ENCODE measurements at places on chromosomes 7 and 10.

DNA sequence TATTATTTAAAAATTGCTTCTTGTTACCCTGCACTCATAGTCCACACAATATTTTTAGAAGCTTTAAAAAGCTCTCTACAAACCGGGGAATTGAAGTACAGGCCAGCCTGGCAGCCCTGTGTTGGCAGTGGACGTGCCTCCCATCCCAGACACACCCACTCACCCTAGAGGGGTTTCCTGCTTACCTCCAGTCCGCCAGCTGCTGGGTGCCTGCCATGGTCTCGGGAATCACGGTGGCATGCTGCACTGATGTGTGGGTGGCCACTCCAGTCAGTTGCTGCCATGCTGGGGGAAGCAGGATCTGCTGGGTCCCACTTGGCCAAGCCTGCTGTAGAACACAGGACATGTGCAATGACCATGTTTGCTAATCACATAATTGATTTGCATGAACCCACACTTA lies 80.4 kb downstream of the CLEC2L start:
- no peak for DNase-seq

- DNase-seq = no peak
These were observed 88.6 kb upstream of the PPP1R3A start for GRCh38 chr7:114007386-114007785.

DNA sequence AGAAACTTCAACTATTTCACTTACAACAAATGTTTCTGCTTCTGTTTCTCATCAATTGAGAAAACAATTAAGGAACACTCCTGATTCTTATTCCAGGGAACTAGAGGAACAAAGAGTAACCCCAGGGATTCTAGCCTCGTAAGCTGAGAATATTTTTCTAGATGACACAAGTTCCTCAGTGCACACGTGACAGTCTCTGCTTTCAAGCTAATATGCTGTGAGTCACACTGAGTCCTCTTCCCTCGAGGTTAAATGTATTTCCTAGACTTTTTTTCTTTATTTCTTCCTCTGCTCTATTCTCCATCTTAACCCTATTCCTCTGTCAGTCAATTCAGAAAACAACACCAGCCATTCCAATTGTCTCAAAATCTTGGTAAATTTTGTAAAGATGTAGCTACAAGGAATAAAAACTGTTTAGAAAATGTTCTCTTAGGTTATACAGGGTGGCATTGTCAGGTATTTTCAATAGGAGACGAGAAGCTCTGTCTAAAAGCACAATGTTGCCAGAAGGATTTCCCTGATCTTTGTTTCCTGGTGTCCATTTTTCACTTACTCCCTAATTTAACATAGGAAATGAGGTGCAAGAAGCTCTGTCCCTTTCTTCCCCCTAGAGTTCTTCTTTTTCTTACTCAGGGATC lies 5.8 kb upstream of the C1GALT1 start:
- no peak for DNase-seq

- DNase-seq = no peak
These were observed 28.1 kb upstream of the SLC26A4 start for GRCh38 chr7:107632492-107632865.

DNA sequence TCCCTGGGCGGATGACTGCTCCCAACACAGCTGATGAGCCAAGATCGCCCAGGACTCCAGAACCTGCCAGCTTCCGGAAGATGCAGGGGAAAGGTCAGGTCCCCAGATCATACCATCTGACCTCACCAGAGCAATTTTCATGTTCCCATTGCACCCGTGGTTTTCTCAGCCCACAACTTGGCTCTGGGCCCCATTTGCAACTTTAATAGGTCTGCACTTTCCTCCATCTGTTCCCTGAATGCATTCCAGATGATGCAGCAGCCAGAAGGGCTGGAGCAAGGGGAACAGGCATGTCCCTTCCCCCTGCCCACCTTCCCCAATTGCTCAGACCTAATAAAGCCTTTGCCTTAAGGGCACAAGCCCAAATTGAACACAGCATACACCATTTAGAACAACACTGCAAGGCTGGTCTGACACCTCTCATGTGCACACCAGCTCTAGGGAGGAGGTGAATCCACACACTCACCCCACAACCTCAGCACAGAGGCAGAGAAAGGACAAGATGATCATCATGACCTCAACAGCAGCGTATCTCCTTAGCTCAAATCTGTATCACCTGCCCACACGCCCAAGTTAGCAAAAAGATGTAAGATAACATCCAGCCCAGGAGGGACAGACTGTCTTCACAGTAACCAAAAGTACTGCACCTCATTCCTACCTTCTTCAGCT lies 87.5 kb downstream of the PLXNA4 start:
- DNase-seq = no peak

GRCh38 chr10:115657161-115657860 lies 564.1 kb downstream of the ATRNL1 start:
- DNase-seq = no peak

DNA sequence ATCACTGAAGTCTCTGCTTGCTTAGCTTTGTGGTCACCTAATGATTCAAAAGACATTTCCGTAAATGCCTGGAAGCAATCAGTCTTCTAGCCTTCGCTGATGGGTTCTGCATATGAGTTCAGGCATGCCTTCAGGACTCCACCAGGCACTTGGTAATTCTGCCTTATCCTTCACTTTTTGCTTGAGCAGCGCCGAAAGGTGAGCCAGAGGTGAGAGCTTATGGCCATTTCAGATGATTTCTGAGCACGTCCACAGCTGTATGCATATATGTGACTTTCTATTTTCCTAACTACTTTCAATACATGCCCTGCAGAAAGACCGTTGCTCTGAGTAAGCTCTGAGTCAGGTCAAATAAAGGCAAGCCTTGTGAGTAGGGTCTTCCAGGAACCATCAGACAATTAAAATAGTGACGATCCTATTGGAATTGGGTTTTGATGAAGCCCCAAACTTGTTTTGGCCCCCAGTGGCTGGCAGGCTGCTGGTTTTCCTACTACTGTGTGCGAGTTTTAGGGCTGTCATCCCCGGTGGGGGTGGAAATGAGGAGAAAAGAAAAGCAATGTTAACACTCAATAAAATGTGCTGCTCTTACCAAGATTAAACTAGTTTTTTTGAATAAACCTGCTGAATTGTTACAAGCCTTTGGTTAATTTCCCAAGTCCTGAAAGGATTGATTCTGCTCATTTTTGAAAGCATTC lies 154.4 kb upstream of the AKR1E2 start:
- no peak for DNase-seq

DNA sequence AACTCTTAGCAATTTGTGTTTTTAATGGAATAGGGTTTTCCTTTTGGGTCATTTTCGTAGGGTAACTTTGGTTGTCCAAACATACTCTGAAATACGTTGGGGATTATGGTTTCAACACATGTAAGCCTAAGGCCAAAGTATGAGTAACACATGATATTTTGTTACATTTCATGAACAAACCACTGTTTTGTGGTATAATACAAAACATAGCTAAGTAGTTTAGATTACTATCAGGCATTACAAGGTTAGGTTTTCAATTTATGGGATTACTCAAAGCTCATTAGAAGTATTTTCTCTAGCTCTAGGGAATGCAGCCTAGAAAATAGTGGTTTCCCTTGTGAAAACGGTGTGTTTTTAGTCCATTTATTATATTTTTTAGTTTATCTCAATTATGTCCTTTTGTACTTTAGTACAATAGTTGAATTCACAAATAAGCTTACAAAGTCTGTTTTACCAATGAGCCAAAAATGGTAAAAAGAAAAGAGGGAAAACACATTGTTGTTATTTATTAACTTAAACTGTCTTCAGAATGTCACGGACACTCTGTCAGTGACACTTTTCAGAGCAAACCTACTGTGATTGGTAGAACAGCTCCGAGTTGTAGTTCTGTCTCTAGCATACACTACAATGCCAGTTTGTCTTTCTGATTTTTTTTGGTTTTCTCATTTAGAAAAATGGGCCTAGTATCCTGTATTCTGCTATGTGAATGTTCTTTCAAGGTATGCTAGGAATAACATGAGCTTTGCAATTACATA lies 473.7 kb downstream of the SUGCT start:
- DNase-seq = no peak

DNA sequence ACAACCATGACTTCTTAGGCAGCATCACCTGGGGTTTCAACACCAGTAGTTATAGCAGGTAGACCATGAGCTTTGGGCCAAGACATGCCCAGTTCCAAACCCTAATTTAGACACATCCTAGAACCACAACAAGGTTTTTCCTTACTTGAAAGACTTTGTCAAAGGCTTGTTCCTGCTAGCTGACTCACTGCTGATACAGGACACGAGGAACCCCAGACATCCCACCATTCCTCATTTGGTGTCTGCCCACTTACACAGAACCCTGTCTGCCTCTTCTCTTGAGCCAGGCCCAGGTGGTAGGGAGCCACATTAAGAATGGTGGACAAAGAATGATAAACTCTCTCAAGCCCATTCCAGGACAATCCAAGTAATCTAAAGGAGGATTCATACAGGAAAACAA lies 109.0 kb downstream of the CCDC71L start:
- DNase-seq = no peak

- no peak for DNase-seq
These were observed 10.6 kb upstream of the MRPS16 start for GRCh38 chr10:73262880-73263555.

DNA sequence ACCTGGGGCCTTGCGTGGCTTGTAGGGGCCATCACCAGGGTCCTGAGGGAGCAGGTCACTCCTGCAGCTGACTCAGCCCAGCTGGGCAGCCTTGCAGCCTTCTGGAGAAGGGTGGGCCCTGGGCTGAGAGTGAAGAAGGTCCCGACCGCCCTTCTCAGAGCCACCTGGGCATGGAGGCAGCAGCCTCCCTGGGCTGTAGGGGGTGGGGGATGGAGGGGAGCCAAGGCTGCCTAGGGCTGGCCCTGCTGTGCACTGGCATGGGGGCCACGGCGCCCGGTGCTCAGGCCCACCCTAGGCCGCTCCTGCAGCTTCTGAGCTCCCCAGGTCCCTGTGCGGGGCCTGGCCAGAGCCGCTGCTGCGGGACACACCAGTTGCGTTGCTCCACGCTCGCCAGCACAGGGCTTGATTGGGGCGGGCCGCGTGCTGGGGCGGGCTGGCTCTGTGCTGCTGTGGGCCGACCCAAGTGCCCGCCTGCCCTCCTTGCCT lies 63.6 kb upstream of the NKX6-2 start:
- peak; percentile 5 for DNase-seq

DNA sequence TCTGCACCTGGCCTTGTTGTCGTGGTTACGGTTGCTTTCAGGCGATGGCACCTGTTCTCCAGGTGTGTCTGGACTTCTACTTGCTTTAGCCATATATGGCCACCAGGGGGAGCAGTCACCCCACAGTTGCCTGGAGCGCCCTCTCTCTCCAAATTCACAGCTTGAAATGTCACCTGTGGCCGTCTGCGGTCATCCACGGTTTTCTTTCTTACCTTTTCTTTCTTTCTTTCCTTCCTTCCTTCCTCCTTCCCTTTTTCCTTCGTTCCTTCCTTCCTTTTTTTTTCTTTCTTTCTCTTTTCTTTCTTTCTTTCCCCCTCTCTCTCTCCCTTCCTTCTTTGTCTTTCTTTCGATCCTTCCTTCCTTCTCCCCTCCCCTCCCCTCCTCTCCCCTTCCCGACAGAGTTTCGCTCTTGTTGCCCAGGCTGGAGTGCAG lies 150.5 kb upstream of the VKORC1L1 start:
- peak; percentile 59 for DNase-seq

GRCh38 chr10:110042891-110043290 lies 35.1 kb downstream of the ADD3 start:
- no peak for DNase-seq

DNA sequence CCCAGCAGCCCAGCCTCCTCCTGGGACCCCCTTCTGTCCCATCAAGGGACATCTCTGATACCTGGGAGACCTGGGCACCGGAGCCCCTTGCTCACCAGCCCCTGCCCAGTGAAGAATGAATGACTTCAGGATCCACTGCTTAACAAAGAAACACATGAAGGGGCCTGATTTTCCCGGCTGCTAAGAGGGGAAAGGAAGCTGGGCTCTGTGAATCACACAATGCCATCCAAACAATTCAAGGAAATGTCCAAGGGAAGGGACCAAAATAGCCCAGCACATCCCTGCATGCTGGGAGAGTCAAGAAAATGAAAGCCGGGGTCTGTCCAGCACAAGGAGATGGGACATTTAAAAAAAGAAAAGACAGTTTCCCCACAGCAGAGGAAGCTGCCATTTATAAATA lies 128.7 kb upstream of the JCAD start:
- no peak for DNase-seq

DNA sequence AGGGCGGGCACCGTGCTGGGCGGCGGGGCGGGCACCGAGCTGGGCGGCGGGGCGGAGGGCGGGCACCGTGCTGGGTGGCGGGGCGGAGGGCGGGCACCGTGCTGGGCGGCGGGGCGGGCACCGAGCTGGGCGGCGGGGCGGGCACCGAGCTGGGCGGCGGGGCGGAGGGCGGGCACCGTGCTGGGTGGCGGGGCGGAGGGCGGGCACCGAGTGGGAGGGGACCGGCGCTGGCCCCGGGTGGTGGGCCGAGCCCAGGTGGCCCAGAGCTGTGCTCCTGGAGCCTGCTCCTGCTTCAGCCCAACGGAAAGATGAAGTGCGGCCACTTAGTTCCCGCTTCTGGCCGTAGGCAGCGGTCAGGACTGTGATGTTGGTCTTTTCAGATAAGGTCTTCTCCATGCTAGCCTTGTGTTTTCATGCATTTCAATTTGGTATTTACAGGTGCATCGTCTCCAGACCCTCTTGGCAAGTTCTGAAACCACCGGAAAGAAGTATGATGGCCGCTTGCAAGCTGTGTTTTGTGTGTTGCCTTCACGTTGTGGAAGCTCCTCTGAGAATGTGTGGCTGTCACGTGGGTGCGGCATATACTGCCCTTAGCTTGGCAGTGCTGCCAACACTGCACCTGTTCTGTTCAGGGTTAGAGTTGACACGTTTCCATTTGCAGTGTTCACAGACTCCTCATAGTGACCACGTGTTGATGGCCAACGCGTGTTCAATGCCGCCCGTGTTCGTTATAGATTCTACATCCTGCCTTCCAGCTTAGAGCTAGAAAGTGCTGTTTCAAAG lies 25.2 kb downstream of the IQCE start:
- DNase-seq = no peak

GRCh38 chr10:17659365-17659764 lies 15.4 kb downstream of the STAM start:
- no peak for DNase-seq

- DNase-seq = no peak
These were observed 1028.6 kb downstream of the CNTNAP2 start for GRCh38 chr7:147145194-147145593.

- DNase-seq = no peak
These were observed 856.8 kb upstream of the CELF2 start for GRCh38 chr10:10160821-10161312.

- DNase-seq = no peak
These were observed 355.6 kb downstream of the RNLS start for GRCh38 chr10:88227342-88228018.

DNA sequence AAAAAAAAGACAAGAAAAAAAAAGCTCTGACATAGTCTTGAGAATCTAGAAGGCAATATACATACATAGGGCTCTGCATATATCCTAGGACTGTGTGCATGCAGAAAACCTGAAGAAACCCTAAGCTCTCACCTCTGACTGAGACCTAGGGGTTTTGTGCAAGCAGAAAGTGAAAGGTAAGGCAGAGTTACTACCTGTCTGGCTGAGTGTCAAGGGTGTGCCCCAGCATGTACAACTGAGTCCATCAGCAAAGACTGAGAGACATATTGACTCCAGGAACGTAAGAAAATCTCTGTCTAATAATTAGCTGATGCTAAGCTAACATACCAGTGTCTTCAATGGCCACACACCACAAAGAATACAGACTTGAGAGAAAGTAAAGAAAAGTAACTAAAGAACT lies 16.3 kb upstream of the HNRNPH3 start:
- no peak for DNase-seq

GRCh38 chr7:40047661-40048060 lies 86.8 kb downstream of the MPLKIP start:
- DNase-seq = no peak

- no peak for DNase-seq
These were observed 94.4 kb upstream of the KIF5B start for GRCh38 chr10:32150532-32151101.

- DNase-seq = no peak
These were observed 1160.3 kb downstream of the CNTNAP2 start for GRCh38 chr7:147276783-147277370.
